Placental pericyte (primary cell): ENCODE measurements at places on chromosomes 16 and 17. TPM values are rescaled to one million over a fixed set of nuclear protein-coding genes. Genes with fewer than 3 reads are reported as not detected.

Gene UMOD
- not detected in 2 replicates for total RNA-seq

Gene IGSF6
- total RNA-seq = under 0.01 TPM in 2 replicates

Gene UTS2R
- not detected in 2 replicates for total RNA-seq

Gene ADAM11
- 0.22 and 0.57 TPM in 2 replicates for total RNA-seq

Gene TEDC2
- total RNA-seq = 1.3 and 28.8 TPM in 2 replicates

Gene PLEKHG4
- 6.6 and 21.0 TPM in 2 replicates for total RNA-seq

Gene GGT6
- not detected in 2 replicates for total RNA-seq

Gene ABCC12
- 0.14 TPM in 1 of 2 replicates, not detected in the other for total RNA-seq

Gene HAGH
- total RNA-seq = 28.1 and 56.2 TPM in 2 replicates

Gene RGS11
- 1.0 and 2.4 TPM in 2 replicates for total RNA-seq

Gene HSD11B2
- total RNA-seq = under 0.01 TPM in 1 of 2 replicates, not detected in the other

Gene TMEM114
- total RNA-seq = not detected in 2 replicates

Gene ABCC11
- under 0.01 TPM in 2 replicates for total RNA-seq

Gene NLRC3
- not detected in 2 replicates for total RNA-seq

Gene MYO1D
- total RNA-seq = 5.5 and 42.4 TPM in 2 replicates

Gene CMTM2
- not detected in 2 replicates for total RNA-seq

Gene RPRML
- total RNA-seq = not detected in 2 replicates

Gene NPIPB5
- total RNA-seq = 87.9 and 94.3 TPM in 2 replicates
